DMS79 treated with DMSO at 0.1 percent for 48 hours (cell line): ENCODE measurements at places on chromosomes 3 and 15.
A peak's percentile ranks its signal among the peaks of the same experiment; 100 is the strongest.

GRCh38 chr3:135149707-135150681, 354.9 kb downstream of the EPHB1 start:
- DNase-seq: no peak

- peak; percentile 49 for DNase-seq
Measured at GRCh38 chr15:75200765-75201615, 692 bp upstream of the C15orf39 start.

- peak; percentile 4 for DNase-seq
Measured at GRCh38 chr3:42229942-42230688, 35.9 kb downstream of the CCK start.

- no peak for DNase-seq
Measured at GRCh38 chr15:48031466-48031865, 89.3 kb upstream of the SLC24A5 start.

DNA sequence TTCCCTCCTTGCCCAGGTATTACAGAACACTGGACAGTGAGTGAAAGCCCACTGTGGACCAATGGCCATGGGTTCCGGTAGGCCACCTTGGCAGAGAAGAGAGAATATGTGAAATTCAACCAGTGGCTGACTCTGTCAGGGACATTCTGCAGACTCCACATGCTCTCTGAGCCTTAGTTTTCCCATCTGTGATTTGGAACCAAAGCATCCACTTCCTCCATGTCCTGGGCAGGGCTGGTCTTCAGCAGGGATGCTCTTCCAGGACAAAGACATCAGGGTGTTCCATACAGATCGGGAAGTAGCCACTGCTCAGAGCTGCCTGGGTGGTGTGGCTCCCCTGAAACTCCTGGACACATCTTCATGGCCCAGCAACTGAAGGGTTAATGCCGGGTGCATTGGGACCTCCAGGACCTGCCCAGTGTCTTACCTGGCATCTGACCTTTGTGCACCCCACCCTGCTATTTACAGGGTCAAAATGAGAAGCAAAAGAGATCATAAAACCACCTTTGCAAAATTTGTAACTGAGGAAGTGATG, 28.3 kb upstream of the TRPM1 start:
- no peak for DNase-seq

GRCh38 chr3:150081084-150081483, 110.4 kb upstream of the PFN2 start:
- no peak for DNase-seq

DNA sequence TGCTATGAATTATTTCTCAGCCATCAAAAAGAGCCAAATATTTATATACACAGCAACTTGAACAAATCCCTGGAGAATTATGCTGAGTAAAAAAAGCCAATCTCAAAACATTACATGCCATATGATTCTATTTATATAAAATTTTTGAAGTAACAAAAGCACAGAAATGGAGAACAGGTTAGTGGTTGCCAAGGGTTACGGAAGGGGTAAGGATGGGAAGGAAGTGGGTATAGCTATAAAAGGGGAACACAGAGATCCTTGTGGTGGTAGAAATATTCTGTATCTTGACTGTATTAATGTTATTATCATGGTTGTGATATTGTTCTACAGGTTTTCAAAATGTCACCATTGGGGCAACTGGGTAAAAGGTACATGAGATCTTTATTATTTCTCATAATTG, 62.3 kb upstream of the ASB14 start:
- no peak for DNase-seq

GRCh38 chr3:73609655-73610054, 15.1 kb downstream of the PDZRN3 start:
- no peak for DNase-seq

DNA sequence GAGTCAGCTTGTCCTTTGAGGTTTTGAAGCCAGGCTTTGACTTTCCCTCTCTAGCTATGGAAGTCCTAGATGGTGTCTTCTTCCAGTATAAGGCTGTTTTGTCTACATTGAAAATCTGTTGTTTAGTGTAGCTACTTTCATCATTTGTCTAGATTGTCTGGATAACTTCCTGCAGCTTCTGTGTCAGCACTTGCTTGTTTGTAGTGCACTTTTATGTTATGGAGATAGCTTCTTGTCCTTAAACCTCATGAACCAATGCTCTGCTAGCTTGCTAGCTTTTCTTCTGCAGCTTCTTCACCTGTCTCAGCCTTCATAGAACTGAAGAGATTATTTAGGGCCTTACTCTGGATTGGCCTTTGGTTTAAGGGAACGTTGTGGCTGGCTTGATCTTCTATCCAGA, 43.8 kb downstream of the AKAP13 start:
- DNase-seq: no peak

GRCh38 chr3:2096216-2096615, 2.5 kb upstream of the CNTN4 start:
- DNase-seq: no peak

GRCh38 chr3:48595526-48596121, 495 bp upstream of the COL7A1 start:
- no peak for DNase-seq

GRCh38 chr3:78985981-78986380, 781.8 kb downstream of the ROBO1 start:
- no peak for DNase-seq

DNA sequence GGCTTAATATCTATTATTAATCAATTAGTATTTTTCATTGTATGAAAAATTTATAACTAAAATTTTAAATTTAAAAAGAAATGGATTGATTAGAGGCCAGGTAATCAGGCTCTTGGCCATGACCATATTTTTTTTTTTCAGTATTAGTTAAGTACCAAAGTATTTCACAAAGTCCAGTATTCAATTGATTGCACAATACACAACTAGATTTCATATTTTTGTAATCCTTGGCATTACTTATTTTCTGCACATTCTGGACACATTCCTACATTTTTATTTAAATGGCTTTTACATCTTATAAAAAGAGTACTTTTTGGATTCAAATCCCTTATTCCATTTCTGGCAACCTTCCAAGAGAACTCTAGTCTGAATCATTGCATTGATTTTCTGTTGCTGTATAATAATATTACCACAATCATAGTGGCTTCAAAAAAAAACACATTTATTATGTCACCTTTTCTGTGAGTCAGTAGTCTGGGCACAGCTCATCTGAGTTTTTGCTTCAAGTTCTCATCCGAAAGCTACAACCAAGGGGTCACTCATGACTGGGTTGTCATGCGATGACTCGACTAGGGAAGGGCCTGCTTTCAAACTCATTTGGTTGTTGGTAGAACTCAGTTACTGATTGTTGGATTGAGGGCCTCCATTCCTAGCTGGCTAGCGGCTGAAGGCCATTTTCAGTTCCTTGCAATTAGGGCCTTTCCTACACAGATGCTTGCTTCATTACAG, 90.7 kb downstream of the CNTN6 start:
- DNase-seq: no peak

- DNase-seq: no peak
Measured at GRCh38 chr3:114974387-114974786, 172.7 kb downstream of the ZBTB20 start.

GRCh38 chr3:14410503-14411165, 8.2 kb downstream of the SLC6A6 start:
- no peak for DNase-seq

- DNase-seq: no peak
Measured at GRCh38 chr3:58868097-58868779, 181.6 kb downstream of the CFAP20DC start.

GRCh38 chr3:124700880-124701684, 29.2 kb upstream of the UMPS start:
- DNase-seq: no peak

- no peak for DNase-seq
Measured at GRCh38 chr15:74646480-74646879, 30.8 kb downstream of the CLK3 start.

- no peak for DNase-seq
Measured at GRCh38 chr3:181912384-181912783, 200.7 kb downstream of the SOX2 start.

DNA sequence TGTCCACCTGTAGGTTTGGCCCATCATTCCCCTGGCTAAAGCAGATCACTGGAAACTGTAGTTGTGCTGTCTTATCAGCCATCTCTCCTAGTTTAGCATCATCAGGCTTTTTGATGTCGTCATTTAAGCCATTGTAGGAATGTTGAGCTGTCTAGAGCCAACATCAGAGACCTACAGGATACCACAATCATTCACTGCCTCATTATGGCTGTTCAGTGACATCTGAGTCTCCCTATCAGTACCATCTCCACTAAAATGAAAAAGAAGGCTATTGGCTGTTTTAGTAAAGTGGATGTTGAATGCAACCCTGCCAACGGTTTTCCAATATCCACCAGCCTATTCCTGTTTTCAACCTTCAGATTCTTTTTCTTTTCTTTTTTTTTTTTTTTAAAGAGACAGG, 29.2 kb downstream of the RLBP1 start:
- no peak for DNase-seq

GRCh38 chr3:72171946-72172345, 387.0 kb upstream of the PROK2 start:
- DNase-seq: no peak

DNA sequence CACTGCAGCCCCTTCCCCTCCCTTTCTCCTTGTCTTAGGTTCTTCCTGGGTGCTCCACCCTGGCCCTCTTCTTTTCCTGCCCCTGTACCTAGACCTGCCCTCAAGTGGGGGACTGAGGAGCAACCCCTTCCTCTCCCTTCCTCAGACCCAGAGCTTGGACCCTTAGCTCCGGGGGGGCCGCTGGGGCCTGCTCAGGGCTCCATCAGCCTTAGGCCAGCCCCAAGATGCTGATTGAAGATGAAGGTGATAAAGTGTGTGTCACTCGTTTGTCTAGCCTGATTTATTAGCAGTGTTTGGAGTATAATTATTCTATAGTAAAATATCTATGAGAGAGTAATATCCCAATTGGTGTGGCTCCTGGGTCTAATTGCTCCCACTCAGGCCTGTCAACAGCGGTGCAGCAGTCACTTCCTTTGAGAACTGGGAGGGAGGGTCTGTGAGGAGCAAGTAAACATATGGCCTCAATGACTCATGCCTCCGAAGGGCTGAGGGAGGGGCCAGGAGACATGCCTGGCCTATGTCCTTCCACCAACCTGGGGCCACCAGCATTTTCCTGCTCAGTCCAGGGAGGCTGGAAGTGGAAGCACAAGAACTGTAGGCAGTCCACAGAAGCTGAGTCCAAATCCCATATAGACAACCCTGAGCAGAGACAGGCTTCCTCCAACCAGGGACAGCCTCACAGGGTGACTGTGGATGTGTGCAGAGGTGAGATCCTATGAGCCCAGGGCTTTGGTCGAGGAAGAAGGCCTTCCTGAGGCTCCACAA, 123.2 kb downstream of the DNAJB8 start:
- no peak for DNase-seq

GRCh38 chr3:155516439-155516838, 223.0 kb upstream of the STRIT1 start:
- no peak for DNase-seq

- no peak for DNase-seq
Measured at GRCh38 chr15:76286271-76286879, 24.9 kb downstream of the ETFA start.

DNA sequence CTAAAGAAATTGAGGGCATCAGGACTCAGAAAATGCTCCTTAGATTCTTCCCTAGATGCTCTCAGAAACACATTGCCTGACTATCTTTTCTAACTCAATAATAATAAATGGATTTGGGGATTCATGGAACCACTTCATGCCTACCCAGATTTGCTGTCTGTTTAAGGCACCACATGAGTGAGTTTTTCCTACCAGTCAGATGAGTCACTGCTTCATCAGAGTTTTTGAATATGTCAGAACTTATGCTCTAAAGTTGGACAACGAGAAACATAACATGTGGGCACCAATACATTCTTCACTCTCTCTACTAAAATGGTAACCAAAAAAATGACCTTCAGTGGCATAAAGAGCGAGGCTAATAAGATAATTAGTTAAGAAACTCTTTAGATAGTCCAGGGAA, 1135.1 kb downstream of the TUSC7 start:
- no peak for DNase-seq

DNA sequence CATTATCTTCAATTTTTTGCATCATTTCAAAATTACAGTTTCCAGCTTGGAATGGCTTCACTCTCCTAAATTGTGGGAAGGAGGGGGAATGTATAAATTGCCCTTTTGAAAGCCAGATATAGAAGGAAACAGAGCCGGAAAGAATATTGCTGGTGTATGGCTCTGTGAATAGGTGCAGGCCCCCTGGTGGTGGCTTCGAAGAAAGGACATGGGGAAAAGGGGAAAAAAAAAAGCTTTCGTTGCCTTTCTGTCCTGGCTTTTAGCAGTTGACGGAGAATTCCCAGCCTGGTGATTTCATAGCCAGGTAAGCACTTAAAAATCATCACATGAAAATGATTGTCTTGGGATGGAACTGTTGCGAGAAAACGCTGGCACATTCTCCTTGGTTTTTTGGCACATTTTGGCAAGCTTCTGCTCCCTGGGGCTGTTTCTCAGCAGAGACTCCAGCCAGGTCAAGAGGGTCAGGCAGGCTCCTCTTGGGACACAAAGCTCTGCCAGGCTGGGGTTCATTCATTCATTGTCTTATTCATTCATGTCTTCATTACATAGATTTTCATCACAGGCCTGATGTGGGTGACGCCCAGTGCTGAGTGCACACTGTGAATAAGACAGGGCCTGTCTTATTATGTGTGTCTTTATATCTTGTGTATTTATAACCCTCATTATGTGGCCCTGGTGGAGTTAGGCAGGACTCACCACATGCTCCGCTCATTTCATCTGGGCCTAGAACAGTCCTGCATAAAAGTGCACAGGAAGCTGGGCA, 300.0 kb upstream of the TPM1 start:
- DNase-seq: peak; percentile 21

GRCh38 chr3:46864061-46864881, 1.0 kb upstream of the MYL3 start:
- no peak for DNase-seq

GRCh38 chr3:10957976-10958749, 34.4 kb upstream of the SLC6A1 start:
- DNase-seq: peak; percentile 86

DNA sequence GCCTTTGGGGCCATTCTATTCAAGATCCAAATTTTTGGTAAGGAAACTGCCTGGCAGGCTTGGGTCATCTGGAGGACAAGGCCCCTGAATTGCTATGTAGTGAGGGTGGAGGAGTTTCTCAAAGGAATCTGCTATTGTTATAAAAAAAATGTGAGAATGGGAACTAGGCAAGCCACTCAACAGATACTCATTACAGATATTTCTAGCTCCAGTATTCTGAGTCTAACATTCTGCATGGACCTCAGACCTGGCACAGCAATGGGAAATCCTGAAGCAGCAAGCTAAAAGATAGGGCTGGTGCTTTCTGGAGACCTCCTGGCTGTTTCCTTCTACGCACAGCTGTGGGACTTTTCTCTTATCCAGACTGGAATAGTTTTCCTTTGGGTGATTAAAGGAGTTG, 430.7 kb upstream of the RBMS3 start:
- no peak for DNase-seq
